ENCODE measurements at places on chromosomes 6 and 20. TPM values are rescaled to one million over a fixed set of nuclear protein-coding genes. Genes with fewer than 3 reads are reported as not detected.

DNA sequence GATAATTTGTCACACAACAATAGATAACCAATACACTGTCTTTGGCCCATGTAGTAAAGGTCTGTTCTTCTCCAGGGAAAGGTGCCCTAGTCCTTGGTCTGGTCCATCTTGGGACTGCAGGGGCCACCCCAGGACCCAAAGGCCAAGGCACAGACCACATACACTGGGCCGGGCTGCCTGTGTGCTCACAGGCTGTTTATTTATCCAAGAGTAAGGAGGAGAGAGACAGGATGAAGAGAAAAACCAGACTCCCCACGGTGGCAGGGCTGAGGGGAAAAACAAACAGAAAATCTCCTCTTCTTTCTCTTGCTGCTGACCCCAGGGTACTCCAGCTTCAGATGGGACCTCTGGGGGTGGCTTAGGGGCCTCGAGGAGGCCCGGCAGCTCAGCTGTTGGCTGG, 6.5 kb upstream of the CDK5RAP1 start:
- H3K4me3 ChIP-seq, result no peak overlapping the region
- H3K36me3 ChIP-seq, result peaks cover 19% of the 10 kb centered on the region
- no peaks in the 10 kb centered on the region for H3K27me3 ChIP-seq
- no peak for DNase-seq
- H3K27ac ChIP-seq, result no peak overlapping the region
- peaks cover 7% of the 10 kb centered on the region for H3K4me1 ChIP-seq

The MUC21 gene
- not detected for total RNA-seq

GRCh38 chr6:125832391-125833117, 41.8 kb downstream of the NCOA7 start:
- H3K4me1 ChIP-seq, result peaks cover 2% of the 10 kb centered on the region
- 0 out of 2 replicates have a peak, but pooled peaks cover 1% of the 10 kb centered on the region for H3K36me3 ChIP-seq
- no peak overlapping the region for H3K27ac ChIP-seq
- no peak overlapping the region for H3K4me3 ChIP-seq

DNA sequence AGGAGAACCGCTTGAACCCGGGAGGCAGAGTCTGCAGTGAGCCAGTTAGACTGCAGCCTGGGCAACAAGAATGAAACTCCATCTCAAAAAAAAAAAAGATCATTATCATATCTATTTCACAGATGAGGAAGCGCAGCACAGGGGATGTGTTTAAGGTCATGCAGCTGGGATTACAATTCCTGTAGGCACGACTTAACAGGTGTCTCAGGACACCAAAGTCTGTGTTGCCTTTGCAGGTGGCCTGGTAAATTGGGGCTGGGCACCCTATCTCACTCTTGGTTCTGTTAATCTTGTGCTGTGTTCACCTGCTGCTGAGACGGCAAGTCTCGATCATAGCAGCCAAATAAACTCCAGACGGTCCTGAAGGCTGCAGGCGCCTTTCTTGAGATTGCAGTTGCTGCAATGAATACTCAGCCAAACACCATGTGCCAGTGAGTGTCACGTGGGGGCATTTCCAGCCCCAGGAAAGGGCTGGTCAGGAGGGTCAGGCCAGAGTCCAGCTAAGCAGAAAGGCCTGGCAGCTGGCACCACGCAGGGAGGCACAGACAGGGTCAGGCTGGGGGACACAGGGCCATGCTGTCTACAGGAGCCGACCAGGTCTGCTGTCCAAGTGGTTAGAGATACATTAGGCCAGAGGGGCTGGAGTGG, 55.8 kb downstream of the FGD2 start:
- H3K4me3 ChIP-seq, result no peak overlapping the region
- H3K27ac ChIP-seq, result no peak overlapping the region
- no peaks in the 10 kb centered on the region for H3K27me3 ChIP-seq
- DNase-seq, result no peak
- no peaks in the 10 kb centered on the region for H3K36me3 ChIP-seq
- H3K4me1 ChIP-seq, result peaks cover 12% of the 10 kb centered on the region

The TPX2 gene
- 72.2 TPM for total RNA-seq

The WFDC2 gene
- not detected for total RNA-seq

The SIGLEC1 gene
- not detected for total RNA-seq

The RCAN2 gene
- total RNA-seq, result 1.3 TPM

DNA sequence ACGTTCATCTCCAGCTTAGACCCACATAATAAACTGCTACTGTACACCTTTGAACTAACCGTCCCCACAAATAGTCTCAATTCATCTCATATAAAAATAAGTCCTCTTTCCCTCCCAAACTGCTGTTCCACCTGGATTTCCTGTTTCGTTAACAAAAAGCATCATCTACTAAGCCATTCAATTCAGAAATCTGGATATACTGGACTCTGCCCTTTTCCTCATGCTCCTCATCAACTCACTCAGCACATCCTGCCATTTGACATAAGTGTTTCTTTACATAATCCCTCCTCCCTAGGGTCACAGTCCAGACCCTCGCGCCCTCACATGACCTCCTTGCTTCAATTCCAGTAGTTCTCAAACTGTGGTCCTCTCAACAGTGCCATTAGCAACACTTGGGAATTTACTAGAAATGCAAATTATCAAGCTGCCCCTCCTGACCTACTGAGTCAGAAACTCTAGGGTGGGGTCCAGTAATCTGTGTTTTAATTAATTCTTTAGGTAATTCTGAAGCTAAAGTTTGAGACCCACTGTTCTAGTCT, 4.5 kb downstream of the MKKS start:
- H3K4me1 ChIP-seq, result peaks cover 2% of the 10 kb centered on the region
- DNase-seq, result no peak
- H3K4me3 ChIP-seq, result no peak overlapping the region
- no peaks in the 10 kb centered on the region for H3K27me3 ChIP-seq

- no peak overlapping the region for H3K4me3 ChIP-seq
- no peak overlapping the region for H3K27ac ChIP-seq
- no peak for DNase-seq
- no peaks in the 10 kb centered on the region for H3K27me3 ChIP-seq
- H3K4me1 ChIP-seq, result no peaks in the 10 kb centered on the region
- no peaks in the 10 kb centered on the region for H3K36me3 ChIP-seq
Measured at GRCh38 chr6:104396077-104396476, 463.6 kb downstream of the HACE1 start.

The DACT2 gene
- total RNA-seq, result not detected

DNA sequence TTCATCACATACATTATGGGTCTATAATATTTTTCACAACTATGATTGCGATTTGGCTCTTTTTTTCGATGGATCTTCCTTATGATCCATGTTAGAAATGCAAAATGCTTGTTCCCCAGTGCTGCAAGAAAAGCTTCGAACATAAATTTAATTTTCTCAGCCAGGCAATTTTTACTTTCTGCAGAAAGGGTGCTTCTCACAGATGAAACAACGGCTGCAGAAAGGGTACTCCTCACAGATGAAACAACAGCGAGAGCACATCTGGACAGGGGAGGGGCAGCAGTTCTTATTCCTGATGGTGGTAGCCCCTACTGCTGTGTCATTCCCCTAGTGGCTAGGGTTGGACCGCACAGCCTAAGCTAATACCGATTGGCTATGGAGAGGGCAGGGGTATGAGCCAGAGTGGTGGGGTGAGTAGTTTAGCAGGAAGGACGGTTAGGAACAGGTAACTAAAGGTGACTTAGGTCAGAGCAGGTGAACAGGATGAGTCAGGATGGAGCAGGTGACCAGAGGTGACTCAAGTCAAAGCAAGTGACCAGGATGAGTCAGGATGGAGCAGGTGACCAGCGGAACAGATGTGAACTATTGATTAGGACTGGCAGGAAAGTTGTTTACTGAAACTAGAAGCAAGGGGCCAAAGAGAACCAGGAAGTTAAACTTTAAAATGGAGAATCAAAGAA, 13.4 kb upstream of the TREML4 start:
- H3K4me1 ChIP-seq, result no peaks in the 10 kb centered on the region
- H3K4me3 ChIP-seq, result no peak overlapping the region
- H3K27ac ChIP-seq, result no peak overlapping the region
